Stimulated activated CD4-positive, alpha-beta T cell treated with anti-CD3 and anti-CD28 coated beads, Interleukin-1b, Interleukin-23, amount 100 ng/mL, for 1 hour (primary cell): ENCODE measurements at places on chromosomes 2 and 18.
A peak's percentile ranks its signal among the peaks of the same experiment; 100 is the strongest.

- DNase-seq: no peak
These were observed 19.6 kb upstream of the SULT1C3 start for GRCh38 chr2:108220191-108220590.

DNA sequence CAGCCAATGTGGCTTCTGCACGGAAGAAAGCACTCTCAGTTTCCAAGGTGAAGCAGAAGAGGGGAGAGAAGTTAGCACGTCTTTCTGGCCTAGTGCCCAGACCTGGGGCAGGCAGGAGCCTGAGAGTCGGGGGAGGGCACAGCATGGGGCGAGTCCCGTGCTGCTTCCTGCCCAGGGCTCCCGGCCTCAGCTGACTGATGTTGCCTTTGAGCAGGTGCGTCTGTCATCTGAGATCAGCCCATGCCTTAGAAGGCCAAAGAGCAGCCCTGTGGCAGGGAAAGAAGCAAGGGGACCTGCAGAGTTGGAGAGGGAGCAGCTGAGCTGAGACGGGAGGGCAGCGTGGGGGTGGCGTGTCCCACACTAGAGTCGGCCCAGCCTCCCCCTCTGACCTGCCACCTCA is 3.3 kb downstream of the KCNIP3 start:
- DNase-seq: no peak

- DNase-seq: no peak
These were observed 134.8 kb upstream of the SERPINE2 start for GRCh38 chr2:224173933-224174332.

DNA sequence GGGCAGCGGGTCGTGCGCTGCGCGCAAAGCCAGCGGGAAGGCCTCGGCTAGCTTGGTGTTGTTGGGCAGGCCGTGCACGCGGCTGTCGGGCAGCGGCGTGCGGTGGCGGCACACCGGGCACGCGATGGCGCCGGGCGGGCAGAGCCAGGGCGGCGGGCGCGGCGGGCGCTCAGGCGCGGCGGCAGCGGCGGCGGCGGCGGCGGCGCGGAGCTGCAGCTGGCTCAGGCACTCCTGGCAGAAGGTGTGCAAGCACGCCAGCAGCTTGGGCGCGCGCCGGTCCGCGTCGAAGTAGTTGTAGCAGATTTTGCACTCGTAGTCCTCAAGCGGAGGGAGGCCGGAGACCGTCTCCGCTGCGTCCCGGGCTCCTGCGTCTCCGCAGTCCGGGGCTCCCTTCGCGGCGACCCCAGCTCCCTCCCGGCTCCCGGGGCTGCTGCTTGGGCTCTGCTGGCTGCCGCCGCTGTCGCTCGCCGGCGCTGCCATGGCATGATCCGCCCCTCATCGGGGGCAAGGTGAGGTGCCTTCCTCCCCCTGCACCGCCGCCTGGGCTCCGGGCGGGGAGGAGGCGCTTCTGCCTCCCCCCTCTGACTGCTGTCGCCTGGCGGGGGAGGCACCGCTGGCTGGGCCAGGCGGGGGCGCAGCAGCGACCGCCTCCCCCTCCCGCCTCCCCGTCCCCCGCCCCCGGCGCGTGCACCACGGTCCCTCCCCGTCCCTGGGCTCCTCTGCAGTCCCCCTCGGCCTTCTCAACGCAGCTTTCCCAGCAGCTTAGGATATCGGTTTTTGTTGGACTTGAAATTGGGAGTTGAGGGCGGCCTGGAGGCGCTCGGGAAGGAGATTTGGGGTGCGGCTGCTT is 21.0 kb upstream of the PAX3 start:
- no peak for DNase-seq

- no peak for DNase-seq
These were observed 105.6 kb upstream of the CTDP1 start for GRCh38 chr18:79573921-79574491.

GRCh38 chr2:101823347-101823791 is 125.9 kb downstream of the MAP4K4 start:
- DNase-seq: peak; percentile 32

DNA sequence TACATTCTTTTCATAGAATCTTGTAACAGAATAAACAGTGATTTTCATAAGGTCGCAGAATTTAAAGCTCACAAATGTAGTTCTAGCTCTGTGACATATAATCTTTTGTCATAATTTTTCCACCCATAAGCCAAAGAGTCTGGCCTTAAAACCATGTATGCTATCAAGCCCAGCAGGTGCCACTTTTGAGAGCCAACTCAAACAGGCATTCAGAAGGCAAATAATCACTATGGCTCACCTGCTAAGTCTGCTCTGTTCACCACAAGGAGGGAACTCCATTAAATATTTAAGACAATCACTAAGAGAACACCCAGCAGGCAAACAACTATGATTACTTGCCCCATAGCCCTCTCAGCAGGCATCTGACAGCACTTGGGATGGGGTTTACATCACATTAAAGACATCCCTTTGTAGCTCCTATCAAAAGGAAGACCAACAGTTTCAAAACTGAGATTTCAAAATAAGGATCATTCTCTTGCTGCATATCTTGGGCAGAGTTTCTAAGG is 241.6 kb downstream of the PDE11A start:
- DNase-seq: no peak

DNA sequence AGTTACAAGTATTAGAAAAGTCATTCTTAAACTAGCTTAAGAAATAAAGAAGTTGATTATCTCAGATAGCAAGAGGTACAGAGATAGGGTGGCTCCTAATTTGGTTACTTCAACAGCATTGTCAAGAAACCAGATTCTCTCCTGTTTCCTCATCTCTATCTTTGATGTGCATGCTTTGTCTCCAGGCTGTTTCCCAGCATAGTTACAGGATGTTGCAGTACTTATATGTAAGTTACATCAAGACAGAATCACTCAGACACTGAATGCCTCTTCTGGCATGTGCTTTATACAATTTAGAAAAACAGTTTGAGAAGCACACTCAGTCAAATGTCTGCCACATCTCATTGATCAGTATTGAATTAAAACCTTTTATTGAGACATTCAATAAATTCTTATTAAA is 189.5 kb upstream of the UBE2E3 start:
- DNase-seq: no peak

DNA sequence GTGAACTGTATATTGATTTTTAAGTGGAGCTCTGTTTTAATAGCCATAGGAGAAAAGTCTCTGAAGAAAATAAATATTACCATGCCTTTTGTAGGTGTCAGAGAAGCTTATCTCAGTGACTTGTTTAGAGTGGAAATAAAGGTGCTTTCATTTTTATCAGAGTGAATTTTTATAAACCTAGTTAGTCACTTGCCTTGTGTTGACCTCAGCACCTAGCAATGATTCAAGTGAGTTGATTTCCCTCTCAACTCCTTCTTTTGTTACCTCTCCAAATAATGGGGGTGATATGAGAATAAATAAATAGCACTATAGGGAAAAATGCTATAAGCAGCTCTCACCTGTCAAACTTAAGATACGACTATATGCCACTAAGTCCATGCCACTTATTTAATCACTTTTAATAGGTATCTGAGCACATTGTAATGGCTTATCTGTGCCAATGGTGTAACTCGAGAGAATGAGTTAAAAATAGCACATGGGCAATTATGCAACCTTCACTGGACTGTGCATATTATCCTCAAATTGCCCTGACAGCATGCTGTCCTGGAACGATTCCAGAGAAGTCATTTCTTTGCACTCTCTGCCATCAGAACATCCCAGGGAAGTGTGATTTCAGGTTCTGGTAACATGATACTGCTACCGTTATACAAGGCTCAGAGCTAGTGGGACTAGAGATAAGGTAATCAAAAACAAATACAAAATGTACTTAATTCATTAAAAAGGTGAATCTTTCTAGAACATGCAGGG is 290.8 kb downstream of the CCDC85A start:
- no peak for DNase-seq

- DNase-seq: no peak
These were observed 97.4 kb downstream of the EIPR1 start for GRCh38 chr2:3280197-3280596.

DNA sequence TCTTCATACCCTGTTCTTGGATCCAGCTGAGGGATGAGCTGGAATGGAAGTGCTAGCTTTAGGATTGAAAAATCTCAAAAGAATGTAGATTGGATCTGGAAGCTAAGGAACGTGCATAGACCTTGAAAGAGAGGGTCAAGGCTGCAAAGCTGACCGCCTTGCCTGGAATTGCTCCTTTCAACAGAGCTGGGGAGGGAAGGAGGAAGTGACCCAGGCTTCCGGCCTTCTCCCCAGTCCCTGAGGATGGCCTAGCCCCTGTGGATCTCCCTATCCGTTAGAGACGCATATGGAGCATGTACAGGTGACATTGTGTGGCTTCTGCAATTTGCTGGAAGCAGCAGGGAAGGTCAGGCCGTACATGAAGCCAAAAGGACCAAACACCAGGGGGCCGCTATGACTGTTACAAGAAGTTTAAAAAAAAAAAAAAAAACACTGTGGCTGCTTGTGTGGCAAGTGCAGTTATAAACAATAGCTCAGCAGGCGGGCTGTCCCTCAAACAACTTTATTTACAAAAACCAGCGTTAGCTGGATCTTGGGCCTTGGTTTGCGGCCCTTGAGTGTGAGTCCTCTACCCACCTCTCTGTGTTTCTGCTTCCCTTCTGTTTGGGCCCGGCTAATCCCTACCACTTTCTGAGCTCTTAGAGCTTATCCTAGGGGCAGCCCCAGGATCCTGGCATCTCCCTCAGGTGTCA is 227.6 kb downstream of the SEPTIN10 start:
- no peak for DNase-seq

GRCh38 chr2:17583166-17583565 is 42.7 kb downstream of the VSNL1 start:
- DNase-seq: no peak

DNA sequence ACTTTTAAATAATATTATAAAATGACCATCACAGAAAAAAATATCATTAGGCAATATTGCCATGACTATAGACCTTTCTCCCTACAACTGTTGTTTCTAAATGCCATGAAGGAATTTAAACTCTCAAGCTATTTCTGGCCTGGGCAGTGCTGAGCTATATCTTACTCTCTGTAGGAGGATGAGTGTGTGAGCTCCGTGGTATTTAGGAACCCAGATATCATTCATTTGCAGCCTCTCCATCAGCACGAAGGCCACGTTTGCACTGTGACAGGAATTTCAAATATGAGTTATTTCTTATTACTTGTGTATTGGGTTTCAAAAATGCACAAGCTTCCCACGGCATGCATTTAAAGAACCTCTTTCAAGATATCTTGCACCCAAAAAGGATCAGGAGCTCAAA is 35.0 kb upstream of the SOX11 start:
- no peak for DNase-seq

DNA sequence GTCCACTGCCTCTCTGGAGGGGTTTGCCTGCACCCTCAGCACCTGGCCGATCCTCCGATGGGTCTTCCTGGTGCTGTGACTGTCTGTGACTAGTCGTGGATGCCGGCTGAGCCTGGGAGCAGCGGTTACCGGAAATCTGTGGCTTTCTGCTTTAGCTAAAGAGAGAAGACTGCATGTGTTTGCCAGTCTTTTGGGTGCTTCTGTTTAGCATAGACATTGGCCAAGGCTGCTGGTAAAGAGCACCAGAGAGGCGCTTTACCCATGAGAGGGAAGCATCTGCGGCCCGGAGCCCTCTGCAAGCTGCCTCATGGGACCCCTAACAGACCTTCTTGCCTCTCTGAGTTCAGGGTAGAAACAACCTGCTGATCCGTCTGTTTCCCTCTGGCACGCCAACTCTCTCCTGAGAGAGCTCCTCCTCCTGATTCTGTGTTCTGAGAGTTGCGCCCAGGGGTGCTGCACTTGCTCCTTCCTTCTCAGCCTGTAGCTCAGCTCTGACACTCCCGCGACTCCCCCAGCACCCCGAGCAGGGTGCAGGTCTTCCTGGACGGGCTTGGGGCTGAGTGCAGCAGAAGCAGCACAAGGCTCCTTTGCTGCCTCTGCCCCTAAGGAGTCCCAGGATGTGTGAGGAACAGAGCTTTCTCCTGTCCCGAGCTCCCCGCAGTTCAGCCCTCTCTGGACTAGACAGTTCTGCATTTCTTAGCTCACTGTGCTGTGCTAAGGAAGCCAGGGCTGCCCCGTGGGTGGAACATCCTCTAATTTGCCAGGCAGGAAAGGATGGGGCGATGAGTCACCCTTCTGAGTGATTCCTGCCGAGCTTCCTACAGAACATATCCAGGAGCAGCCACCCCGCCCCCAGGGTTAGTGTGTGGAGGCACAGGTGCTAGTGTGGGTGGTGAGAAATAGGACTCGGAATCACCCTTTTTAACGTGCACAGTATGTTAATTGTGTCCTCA is 203.2 kb downstream of the SH3RF3 start:
- no peak for DNase-seq

GRCh38 chr2:2095360-2096093 is 235.5 kb downstream of the MYT1L start:
- DNase-seq: no peak

- no peak for DNase-seq
These were observed 19.8 kb downstream of the YWHAQ start for GRCh38 chr2:9610781-9611548.

DNA sequence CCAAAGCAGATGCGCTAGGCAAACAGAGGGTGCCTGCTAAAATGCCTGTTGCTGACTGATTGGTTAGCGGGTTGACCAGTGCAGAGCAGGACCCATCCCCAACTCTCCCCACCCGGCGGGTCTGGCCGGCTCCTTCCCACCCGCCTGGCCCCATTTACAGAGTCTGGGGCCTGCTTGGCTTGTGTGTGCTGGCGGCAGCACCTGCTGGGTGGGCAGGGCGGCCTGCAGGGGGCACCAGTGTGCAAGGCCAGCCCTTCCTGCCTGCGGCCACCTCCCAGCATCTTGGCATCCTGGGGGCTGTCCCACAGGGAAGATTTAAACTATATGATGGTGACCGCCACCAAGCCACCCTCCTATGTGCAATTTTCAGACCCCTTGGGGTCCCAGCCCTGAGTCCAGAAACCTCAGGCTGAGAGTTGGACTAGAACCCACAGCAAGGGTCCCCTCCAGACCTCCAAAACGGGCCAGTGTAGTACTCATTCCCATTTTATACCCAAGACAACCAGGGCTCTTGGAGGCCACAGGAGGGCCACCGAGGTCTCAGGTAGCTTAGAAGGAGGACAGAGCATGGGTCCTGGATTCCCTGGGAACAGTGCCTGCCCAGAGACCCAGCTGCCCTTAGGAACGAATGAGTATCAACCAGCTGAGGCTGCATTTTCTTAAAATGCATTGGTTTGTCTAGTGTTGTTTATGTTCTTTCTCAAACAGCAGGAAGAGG is 173.6 kb downstream of the SMAD7 start:
- peak; percentile 37 for DNase-seq

DNA sequence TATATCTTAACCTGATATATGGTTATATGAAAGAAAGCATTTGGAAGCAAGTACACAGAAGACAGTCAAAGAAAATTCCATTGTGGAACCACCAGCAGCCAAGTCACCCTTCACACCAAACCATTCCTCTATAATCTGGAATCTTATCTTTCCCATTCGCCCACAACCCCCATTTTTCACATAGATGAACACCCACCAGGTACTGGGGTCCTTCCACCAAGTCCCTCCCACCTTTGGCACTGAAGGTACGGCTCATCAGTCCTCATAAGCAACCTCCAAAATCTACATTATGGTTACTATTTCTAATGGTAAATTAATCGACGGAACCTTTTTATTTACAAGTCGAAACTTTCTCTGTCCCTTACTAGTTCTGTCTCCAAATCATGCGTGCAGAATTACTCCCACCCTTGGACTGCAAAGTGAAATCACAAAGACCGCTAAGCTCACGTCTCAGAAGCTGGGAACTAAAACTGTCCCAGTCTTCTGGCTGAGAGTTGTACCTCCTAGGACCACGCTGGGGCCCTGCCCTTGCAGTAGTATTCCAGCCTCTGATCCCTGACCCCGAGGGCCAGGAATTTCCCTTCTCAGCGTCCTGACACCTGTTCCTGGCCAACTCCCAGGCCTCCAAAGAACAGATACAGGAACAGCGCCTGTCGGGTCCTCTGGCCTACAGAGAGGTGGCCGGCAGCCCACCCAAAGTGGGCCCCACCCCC is 702 bp downstream of the OLA1 start:
- DNase-seq: peak; percentile 1

GRCh38 chr2:99403084-99403483 is 65.9 kb downstream of the EIF5B start:
- no peak for DNase-seq
